ENCODE measurements at places on chromosomes 7 and 10.

- no peak for DNase-seq
Measured at GRCh38 chr10:103572347-103573204, 79.1 kb downstream of the NEURL1 start.

DNA sequence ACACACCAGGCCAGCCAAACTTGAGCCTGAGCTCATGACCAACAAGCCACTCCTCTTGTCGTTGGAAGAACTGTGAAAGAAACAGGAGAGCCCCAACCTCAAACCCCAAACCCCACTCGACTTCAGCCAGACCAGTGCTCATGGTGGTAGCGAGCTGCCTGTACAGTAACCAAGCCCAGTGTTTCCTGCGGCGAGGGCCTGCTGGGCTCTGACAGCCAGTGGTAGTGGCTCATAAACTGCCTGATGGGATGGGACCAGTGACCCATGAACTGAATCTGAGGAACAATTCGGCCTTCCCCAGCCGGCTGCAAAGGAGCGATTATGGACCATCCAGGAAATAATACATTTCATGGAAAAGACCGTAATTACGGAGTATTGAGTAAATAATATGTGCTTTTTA is 191.9 kb downstream of the RPS24 start:
- DNase-seq: no peak

DNA sequence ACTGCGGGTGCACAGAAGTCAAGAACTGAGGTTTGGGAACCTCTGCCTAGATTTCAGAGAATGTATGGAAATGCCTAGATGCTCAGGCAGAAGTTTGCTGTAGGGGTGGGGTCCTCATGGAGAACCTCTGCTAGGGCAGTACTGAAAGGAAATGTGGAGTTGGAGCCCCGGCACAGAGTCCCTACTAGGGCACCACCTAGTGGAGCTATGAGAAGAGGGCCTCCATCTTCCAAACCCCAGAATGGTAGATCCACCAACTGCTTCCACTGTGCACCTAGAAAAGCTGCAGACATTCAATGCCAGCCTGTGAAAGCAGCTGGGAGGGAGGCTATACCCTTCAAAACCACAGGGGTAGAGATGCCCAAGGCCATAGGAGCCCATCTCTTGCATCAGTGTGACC is 1336.0 kb upstream of the CELF2 start:
- no peak for DNase-seq

GRCh38 chr10:108338146-108338545 is 1173.6 kb upstream of the SORCS1 start:
- DNase-seq: no peak

DNA sequence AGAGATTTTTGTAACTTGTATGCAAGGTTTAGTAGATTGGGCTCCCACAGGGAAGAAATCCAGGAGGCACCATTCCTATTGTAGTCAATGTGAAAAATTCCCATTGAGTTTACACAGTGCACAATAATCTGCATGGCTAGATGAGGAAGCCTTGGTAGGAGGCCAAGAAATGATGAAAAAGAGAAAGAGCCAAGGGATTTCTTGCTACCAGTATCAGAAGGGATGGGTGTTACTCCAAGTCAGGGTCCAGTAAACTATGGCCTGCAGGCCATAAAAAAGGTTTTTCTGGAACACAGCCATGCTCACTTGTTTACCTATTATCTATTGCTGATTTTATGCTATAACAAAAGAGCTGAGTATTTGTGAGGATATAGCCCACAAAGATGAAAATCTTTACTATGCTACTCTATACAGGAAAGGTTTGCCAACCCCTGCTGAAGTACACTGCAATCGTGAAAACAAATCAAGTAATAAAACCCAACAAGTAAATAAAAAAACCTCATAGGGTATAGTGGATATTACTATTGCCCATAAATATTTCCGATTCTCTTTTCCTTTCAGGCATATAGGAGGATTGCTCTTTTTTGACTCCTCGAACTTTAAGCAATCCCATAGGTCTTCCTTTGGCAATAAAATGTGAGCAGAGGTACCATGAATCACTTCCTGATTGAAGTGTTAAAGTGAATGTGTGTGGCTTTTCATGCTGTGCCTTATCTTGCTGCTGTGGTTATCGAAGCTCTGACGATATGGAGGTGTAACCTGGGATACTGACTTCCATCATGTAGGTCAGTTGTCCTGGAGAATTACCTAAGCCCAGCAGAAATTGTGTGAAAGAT is 256.3 kb upstream of the MAGI2 start:
- no peak for DNase-seq

GRCh38 chr10:113746217-113746957 is 5.1 kb upstream of the PLEKHS1 start:
- DNase-seq: no peak

Measured in stimulated activated CD8-positive, alpha-beta memory T cell treated with anti-CD3 and anti-CD28 coated beads, Interleukin-7, amount 100 ng/mL, for 24 hours (primary cell).